ENCODE measurements at places on chromosomes 5 and 9.

DNA sequence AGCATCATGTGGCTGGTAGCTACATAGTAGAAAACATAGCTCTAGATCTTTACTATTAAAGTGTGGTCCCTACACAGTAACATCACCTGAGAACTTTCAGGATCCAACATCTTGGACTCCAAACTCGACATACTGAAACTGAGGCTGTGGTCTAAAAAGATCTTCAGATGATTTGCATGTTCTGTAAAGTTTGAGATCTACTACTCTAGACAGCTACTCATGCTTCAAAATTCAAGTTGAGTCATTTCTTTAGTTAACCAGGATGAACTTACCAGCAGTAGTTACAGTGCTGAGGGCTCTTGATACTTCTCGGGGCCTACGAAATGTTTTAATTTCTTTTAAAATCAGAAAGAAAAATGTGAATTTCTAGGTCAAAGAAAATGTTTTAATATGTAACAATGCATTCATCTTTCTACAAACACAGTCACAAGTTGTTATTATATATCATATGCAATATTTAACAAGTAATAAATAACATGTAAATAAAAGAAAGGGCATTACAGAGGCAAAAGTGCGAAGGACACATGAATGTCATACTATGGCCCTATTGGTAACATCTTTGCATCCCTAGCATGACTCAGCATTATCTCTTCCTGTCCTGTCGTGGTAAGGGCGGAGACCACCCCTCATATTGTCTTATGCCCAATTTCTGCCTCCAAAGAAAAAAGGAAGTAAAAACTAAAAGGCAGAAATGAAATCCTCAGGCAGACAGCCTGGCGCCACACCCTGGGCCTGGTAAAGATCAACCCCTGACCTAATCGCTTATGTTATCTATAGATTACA, 563.9 kb upstream of the TLE4 start:
- DNase-seq: no peak

DNA sequence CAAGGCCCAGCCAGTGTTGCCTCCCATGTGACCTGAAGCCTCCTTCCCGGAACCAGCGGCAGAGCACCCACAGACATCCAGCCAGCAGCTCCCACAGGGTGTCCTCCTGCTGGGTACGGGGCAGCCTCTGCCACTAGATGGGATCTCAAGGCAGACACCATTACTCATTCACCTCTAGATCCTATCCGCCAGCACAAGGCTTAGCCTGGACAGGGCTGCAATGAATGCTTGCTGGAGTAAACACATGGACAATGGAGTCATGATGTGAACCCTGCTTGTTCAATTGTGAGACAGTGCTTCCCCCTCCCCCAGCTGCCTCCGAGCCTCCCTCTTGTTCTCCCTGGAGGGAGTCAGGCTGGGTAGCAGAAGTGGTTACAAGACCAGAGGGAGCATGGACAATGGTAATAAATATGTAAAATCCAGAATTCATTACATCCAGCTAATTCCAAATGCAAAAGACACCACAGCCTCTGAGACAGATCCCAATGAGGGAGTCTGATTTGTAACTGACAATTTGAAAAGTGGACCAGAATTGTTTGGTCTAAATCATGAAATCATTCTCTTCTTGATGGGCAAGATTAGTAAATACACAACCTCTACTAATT, 132.0 kb downstream of the CRB2 start:
- no peak for DNase-seq

GRCh38 chr5:149628221-149628620, 46.9 kb downstream of the ARHGEF37 start:
- DNase-seq: no peak

- no peak for DNase-seq
Observed at GRCh38 chr9:129609486-129610212, 11.3 kb downstream of the C9orf50 start.

DNA sequence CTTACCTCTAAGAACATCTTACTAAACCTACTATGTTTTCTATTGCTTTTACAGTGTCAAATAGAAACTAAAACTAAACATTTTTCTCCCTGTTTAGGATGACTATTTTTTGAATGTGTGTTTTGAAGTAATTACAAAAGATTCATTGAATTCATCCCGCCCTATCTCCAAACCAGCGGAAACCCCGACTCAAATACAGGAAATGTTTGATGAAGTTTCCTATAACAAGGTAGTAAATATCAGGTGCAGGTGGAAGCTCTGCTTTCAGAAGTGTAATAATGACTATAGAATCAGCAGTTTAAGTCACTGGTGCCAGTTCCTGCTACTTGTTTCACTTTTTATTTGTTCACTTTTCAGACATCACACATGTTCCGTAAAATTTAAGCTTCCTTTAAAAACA, 20.0 kb downstream of the ERAP2 start:
- DNase-seq: no peak

GRCh38 chr9:22623236-22623635, 176.6 kb downstream of the DMRTA1 start:
- no peak for DNase-seq

GRCh38 chr9:87685871-87686519, 39.9 kb upstream of the CTSL start:
- no peak for DNase-seq

GRCh38 chr5:16612007-16612406, 4.8 kb downstream of the RETREG1 start:
- no peak for DNase-seq

- DNase-seq: peak; percentile 75
Observed at GRCh38 chr9:115591584-115591984, 473.6 kb upstream of the TNC start.

DNA sequence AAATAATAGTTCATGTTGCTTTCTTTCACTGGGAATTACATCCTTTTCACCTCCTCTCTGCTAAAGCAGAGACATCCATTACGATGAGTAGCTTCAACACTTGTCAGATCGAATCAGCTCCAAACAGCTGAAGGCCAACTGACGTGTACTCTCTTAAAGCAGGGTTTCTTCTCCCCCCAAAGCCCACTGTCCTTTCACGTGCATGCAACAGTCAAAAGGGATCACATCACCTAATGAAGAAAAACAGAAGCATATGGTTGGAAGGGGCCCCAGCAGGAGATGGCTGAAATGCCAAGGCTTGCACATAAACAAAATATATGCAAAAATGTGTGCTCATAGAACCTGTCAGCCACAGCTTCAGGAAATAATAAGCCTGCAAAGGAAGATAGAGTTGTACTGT, 421.6 kb downstream of the ANXA1 start:
- no peak for DNase-seq

DNA sequence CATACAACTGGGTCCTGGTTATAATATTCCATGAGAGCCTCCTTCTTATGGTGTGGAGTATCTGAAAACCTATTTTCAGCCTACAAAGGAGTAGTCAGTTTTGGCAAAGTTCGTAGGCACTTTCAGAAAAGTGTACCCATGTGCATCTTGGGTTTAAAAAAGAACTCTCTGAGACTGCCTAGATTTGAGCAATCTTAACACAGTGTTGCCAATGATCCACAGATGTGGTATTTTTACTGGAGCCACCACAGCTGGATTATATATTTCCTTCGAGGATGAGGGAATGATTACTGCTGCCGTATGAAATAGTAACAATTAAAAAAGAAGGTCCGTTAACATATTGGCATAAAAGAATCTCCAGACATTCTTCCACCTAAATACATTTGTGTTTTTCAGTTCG, 1.1 kb downstream of the PALM2AKAP2 start:
- DNase-seq: no peak

GRCh38 chr9:6960777-6961176, 203.0 kb downstream of the KDM4C start:
- DNase-seq: no peak

- no peak for DNase-seq
Observed at GRCh38 chr5:150057996-150058395, 28.4 kb downstream of the CSF1R start.

GRCh38 chr9:31243386-31243785, 1141.1 kb upstream of the ACO1 start:
- no peak for DNase-seq

DNA sequence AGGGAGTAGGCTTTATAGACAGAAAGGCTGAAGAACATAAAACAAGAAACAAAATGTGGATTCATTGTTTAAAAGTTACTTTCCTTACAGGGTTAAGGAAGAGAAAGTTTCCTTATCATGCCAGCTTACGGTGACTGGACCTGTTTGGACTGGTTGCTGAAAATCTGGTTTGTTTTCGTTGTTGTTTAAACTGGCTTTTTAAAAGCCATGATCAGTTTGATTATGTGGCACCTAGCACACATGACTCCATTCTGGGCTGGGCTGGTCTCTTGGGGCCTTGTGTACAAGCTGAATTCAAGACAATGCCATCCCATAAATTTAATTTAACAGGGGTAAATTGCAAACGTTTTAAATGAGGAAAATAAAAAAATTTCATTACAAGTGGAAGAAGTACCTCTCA, 18.4 kb upstream of the ZNF474 start:
- DNase-seq: no peak

DNA sequence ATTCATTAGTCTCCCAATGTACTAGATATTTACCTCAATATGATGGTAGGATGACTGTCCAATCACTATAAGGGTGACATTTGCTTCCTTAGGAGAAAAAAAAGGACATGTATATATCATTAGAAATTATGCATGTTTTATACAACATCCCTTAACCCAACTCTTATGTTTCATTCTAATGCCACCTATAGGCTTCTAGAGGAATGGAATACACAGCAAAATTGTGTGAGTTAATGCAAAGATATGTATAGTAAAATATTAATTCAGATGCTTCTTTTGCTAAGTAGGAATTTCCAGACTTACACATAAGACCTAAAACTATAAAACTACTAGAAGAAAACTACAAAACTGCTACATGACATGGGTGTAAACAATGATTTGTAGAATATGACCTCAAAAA, 3.5 kb downstream of the PRXL2C start:
- DNase-seq: no peak

GRCh38 chr5:644509-644908, 32.4 kb downstream of the CEP72 start:
- DNase-seq: no peak

- DNase-seq: no peak
Observed at GRCh38 chr5:167769846-167770413, 521.5 kb upstream of the WWC1 start.

GRCh38 chr5:145829708-145830361, 5.3 kb downstream of the PRELID2 start:
- DNase-seq: no peak

DNA sequence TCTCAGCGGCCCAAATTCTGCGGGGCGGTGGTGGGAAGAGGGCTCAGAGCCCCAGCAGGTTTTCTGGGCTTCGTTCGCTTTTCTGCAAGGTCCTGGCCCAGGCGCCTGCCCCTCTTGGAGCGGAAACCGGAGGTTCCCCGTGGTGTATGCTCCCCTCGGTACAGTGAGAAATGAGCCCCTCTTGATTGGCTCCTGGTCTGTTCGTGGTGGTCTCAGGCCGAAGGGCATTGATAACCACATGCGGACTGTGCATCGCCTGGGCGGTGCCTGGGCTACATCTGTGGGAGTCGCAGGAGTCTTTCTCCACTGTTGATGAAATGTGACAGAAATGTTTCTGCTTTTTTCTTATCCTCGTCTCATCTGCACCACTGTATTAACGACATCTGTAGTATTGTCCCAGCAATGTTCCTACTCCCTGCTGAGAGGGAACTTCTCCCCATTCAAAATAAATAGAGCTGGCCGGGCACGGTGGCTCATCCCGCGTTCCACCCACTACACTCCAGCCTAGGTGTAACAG, 682 bp downstream of the MAN1B1 start:
- DNase-seq: no peak

DNA sequence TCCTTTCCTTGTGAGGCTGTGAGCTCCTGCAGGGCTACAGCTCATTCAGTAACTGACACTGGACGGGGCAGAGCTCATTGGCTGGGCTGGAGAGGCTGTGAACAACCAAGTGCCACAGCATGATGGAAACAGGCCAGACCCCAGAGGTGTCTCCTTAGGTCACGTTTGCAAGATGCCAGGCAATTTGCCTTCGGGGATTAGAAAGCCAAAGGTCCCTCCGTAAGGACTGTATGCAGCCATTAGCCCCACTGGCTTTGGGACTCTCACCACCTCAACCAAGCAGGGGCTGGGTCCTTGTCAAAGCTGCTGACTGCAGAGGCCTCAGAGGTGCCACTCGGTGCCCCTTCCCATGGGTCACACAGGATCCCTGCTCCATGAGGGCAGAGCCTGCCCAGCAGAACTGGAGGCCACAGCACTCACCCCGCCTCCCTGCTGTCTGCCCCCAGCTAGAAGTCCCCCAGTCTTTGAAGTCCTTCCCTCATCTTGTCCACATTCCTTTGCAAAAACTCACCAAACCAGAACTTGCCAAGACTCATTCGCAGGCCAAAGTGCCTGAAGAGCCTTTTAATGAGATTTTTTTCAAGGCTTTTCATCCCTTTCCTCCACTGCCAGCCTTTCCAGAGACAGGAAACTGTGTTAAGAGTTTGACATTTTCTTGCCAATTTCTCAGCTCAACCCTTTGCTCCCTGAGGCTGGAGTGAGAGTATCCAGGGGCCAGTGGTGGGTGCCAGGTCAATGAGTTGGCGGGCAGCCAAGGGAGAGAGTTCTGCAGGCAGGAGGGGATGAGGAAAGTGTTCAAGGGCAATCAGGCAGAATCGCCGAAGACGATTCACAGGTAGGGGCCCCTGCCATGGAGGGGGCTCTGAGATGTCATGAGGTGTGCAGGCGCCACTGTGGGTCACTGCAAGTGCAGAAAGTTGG, 39.7 kb upstream of the SLC25A51 start:
- DNase-seq: no peak

DNA sequence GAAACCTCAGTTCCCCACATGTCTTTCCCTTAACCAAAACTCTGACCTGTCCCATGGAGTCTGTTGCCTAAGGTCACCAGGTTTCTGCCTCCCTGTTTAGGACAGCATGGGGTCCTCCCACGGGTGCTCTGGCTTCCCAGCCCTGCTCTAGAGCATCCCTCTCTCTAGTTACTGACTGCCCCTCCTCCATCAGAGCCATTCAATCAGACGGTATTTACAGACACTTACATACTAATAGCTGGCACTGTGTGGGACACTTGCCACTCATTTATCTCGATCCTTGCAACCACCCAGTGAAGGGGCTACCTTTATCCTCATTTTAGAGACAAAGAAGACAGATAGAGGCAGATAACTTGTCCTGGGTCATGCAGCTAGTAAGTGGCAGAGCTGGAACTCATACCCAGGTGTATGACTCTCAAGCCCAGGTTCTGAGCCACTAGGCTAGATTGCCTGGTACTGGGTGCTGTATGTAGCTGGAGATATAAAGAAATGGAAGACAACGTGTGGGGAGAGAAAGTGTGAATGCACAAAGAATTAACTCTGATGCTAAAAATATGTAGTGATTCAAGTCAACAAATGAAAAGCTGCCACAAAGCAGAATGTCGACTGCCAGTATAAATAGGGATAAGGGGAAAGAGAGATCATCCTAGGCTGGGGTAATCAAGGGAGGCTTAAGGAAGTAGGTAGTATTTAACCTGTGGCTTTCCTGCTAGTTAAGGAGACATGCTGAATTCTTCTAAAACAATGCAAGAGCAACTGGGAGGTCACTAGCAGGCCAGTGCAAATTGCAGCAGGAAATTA, 52.5 kb upstream of the PDE8B start:
- DNase-seq: no peak

GRCh38 chr5:42832060-42832459, 20.4 kb upstream of the SELENOP start:
- DNase-seq: no peak

GRCh38 chr9:88458716-88459465, 70.6 kb downstream of the SPIN1 start:
- DNase-seq: no peak

Data from iPS DF 19.7 (cell line).